BJ (cell line): ENCODE measurements at places on chromosomes 1 and 21.
A peak's percentile ranks its signal among the peaks of the same experiment; 100 is the strongest.

- DNase-seq = no peak
Observed at GRCh38 chr1:23743287-23744152, at the start of gene ELOA. Gene ELOA, plus strand, starts transcription at chr1:23743471. Its CDS starts 33 bp downstream, at chr1:23743504.

GRCh38 chr1:117045644-117046043 is 14.5 kb upstream of the TTF2 start:
- DNase-seq = no peak

- no peak for DNase-seq
Observed at GRCh38 chr1:230169454-230170152, 102.6 kb downstream of the GALNT2 start.

DNA sequence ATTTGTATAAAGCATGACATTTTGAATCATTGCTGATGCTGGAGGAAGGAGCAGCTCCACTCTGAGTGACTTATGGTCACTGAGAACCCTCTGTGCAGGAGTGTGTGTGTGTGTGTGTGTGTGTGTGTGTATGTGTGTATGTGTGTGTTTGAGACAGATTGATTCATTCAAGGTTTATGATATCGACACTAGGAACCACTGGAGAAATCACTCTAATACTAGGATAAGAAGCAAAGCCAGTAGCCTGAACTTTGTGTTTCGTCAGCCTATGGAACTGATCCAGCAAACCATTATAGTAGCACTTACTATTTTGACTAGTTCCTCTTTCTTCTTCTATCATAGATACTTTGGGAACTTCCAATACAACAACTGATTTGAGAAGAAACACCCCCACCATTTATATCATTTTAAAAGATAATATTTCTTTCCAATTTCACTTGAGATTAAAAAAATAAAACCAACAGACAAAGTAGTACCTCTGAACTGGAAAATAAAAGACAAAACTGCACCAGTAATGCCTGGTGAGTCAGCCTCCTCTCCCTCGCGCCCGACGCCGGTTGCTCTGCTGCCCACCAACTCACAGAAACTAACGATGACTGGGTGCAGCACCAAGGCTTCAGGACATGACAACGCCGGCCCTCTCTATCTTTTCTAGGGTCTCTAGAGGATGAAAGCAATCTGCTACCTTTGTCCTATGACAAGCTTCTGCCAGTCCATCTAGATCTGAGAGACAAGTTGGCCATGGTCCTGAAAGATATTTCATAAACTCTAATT is 20.9 kb downstream of the SLAMF1 start:
- no peak for DNase-seq

GRCh38 chr21:35063428-35064172 is 14.5 kb upstream of the RUNX1 start:
- no peak for DNase-seq

GRCh38 chr1:31051611-31052010 is 13.9 kb downstream of the PUM1 start:
- DNase-seq = no peak

- DNase-seq = no peak
Observed at GRCh38 chr1:27689423-27690173, 17.6 kb upstream of the IFI6 start.

GRCh38 chr1:112727716-112728115 is 12.6 kb upstream of the PPM1J start:
- DNase-seq = no peak

DNA sequence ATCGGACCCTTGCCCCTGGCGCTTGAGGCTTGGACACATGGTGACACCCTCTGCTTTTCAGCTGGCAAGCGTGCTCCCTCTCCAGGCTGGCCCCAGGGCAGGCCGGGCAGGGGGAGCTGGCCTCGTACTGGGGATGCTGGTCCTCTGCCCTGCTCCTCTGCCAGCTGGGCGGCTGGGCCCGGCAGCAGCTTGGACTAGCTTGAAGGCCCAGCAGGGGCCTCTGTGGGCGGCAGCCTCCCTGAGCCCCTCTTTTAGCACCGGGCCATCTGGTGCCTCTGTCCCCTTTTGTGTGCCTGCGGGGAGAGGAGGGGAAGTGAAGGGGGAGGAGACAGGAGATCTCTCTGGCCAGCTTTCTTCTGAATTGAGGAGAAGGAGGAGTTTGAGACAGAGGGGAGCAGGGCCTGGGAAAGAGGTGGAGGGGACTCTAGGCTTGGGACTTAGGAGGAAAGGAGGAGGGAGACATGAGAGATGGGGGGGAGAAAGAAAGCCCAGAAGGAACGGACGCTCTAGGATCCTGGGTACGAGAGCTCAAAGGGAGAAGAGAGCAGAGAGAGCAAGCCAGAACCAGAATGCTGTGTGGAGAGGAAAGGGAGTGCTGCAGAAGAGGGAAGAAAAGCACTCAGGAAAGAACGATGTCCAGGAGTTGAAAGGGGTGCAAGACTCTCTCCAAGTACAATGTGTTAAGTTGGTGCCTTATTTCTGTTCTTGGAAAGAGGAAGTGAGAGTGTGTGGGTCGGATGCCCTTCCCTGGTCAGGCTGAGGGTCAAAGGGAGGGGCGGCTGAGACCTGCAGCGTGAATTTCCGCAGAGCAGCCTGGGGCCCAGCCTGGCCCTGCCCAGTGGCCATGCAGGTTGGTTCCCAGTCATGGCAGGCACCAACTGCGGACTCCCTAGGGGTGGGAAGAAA is 40.3 kb downstream of the IER5 start:
- DNase-seq = no peak

- DNase-seq = no peak
Observed at GRCh38 chr1:167981933-167982332, 45.1 kb upstream of the MPC2 start.

DNA sequence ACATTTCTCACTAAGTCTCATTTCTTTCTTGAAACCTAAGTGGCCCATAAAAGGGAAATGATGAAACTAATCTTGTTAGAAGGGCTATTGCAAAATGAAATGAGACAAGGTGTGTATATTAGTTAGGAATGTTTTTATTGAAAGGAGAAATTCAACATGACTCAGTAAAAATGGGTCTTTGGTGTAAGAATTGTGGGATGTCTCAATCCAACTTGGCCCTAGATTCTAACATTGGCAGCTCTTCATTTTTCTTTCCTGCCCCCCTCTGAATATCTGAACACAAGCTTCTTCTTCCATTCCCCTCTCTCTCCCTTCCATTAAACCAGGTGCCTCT is 26.8 kb upstream of the TARBP1 start:
- DNase-seq = peak; percentile 67

- DNase-seq = no peak
Observed at GRCh38 chr1:58781541-58782177, 2.2 kb downstream of the JUN start.

DNA sequence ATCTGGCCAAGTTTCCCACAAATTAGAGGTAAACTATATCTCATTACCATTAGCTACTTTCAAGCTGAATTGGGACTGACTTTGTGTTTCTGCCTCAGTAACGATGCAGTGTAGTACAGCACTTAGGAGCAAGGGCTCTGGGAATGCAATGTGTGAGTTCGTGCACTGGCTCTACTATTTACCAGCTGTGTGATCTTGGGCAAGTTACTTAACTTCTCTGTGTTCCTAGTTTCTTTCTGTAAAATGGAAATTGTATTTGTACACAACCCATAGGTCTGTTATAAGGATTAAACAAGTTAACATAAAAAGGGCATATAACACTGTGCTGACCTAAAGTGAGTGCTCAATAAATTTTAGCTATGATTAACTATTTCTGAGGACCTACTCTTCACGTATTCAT is 65.0 kb upstream of the CSF1 start:
- DNase-seq = no peak

DNA sequence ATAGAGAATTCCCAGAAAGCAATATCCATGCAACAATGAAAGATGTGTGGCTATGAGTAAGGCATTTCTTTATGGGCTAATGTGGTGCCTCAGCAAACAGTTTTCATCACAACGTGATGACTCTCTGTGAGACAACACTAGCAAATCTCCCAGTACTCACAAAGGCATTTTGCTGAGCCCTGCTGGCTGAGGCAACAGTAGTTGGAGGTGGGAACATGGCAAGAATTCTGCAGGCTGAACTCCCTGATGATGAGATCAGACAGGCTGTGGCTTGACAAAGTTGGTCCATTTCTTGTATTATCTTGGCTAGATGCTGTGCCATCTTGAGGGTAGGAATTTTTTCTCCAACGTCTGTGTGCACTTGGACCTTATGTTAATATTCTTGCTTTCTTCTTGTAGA is 24.6 kb downstream of the PROX1 start:
- no peak for DNase-seq

GRCh38 chr1:7026169-7026568 is 240.9 kb downstream of the CAMTA1 start:
- no peak for DNase-seq
